Fibroblast of the aortic adventitia (primary cell): ENCODE measurements at places on chromosomes 1 and 21. TPM values are rescaled to one million over a fixed set of nuclear protein-coding genes. Genes with fewer than 3 reads are reported as not detected.

The C8B gene
- total RNA-seq: not detected in 2 replicates

The CD1C gene
- not detected in 2 replicates for total RNA-seq

The TFAP2E gene
- 0.18 and 0.25 TPM in 2 replicates for total RNA-seq

The VWA5B1 gene
- not detected in 2 replicates for total RNA-seq

The UBAP2L gene
- total RNA-seq: 115 and 121 TPM in 2 replicates

The NEK2 gene
- 12.4 TPM in 1 of 2 replicates, not detected in the other for total RNA-seq

The COL9A2 gene
- 1.8 and 7.0 TPM in 2 replicates for total RNA-seq

The AIM2 gene
- not detected in 2 replicates for total RNA-seq

The CBR3 gene
- 27.9 and 29.4 TPM in 2 replicates for total RNA-seq

The DNALI1 gene
- total RNA-seq: 7.4 and 13.7 TPM in 2 replicates

The MYOG gene
- total RNA-seq: not detected in 2 replicates

The OR10J1 gene
- total RNA-seq: not detected in 2 replicates

The KCNJ9 gene
- total RNA-seq: 0.08 TPM in 1 of 2 replicates, not detected in the other

The FAM72C gene
- total RNA-seq: 0.45 TPM in 1 of 2 replicates, not detected in the other

The SPRR2A gene
- not detected in 2 replicates for total RNA-seq

The RPS8 gene
- 894 and 2,421 TPM in 2 replicates for total RNA-seq

The TRIM58 gene
- total RNA-seq: 0.09 and 3.0 TPM in 2 replicates

The LRRC3 gene
- 0.16 and 0.45 TPM in 2 replicates for total RNA-seq

The DSCAM gene
- total RNA-seq: not detected in 2 replicates

The ADCY10 gene
- total RNA-seq: 0.09 and 0.25 TPM in 2 replicates
